Activated CD8-positive, alpha-beta memory T cell treated with anti-CD3 and anti-CD28 coated beads, Interleukin-2, amount 50 U/mL, for 48 hours (primary cell): ENCODE measurements at places on chromosomes 11 and 22.
A peak's percentile ranks its signal among the peaks of the same experiment; 100 is the strongest.

DNA sequence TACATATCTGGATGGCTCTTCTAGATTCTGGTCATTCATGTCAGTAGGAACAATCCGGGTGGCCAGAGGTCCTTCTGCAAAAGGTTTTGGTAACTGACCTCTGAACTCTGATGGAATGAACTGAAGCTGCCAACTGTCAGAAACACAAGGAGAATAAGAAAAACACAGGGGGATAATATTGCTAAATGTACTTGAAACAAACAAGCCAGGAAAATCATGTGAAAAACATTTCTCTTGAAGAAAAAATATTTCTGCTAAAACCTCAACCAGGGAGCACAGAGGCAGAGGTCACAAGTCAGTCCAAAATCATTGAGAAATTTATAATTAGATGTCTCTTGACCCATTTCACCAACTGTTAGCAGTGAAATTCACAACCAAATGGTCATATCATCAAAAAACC, 35.2 kb downstream of the ALG9 start:
- no peak for DNase-seq

- DNase-seq, result no peak
Observed at GRCh38 chr11:33383075-33383919, 126.1 kb downstream of the HIPK3 start.

GRCh38 chr11:77479746-77480352, 6.0 kb upstream of the PAK1 start:
- DNase-seq, result no peak

DNA sequence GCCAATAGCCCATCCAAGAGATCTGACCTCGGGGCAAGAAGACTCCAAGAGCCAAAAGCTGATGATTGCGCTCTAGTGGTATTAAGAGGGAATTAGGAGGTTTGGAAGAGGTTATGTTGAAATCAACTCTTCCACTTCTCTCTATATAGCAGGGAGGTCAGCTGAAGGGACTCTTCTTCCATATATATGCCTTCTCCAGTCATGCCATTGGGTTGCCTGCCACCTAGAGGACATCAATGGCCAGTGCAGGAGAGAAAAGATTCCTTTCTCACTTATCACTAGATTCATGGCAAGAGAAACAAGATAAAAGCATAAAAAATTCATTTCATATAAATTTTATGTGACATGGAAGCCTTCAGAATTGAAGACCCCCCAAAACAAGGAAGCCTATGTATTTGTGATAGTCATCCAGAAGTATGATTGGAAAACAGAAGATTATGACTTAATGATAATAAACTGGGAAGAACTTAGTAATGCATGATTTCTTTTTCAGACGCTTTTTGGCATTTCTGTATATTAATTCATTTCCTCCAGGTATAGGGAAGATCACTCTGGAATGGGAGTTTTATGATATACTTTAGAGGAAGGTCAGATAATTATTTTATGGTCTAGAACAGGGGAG, 435.1 kb upstream of the DDI1 start:
- DNase-seq, result no peak

- no peak for DNase-seq
Observed at GRCh38 chr11:88345949-88346348, 8.4 kb upstream of the CTSC start.

DNA sequence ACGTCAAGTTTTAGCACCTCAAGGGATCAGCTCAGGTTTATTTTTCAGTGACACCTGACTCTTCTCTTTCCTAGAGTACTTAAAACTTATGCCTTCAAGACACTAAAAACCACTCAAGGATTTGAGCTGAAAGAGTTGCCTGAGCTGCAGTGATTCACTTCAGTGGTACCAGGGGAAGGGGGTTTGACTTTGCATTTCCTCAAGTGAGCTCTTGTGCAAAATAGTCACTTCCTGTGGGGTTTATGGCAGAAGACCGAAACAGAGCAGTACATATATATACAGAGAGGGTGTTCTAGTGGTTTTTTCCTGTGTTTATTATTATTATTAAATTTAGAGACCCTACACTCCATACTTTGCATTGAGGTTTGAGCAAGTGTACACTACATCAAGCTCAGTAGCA, 60.7 kb downstream of the DBX1 start:
- no peak for DNase-seq

DNA sequence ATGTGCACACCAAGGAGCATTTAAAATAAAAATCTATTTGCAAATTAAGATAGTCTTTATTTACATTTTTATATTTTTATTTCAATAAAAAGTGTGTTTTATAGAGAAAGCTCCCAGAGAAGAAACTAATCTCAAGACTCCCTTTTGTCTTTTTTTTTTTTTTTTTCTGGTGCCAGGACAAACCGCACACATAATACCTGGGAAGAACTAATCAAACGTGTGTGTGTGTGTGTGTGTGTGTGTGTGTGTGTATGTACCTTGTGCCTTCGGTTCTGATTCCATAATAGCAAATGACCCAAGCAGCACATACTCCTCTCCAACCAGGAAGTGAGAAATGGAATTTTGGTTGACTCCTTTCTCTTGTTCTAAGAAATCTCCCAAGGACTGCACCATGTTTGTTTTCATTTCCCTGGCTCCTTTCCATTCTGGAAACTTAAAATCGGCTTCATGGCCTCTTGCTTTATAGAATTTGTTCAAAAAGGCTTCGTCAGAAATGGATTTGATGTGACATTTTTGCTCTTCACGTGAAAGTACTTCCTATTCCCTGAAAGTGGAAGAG, 65.3 kb downstream of the ST3GAL4 start:
- DNase-seq, result no peak

DNA sequence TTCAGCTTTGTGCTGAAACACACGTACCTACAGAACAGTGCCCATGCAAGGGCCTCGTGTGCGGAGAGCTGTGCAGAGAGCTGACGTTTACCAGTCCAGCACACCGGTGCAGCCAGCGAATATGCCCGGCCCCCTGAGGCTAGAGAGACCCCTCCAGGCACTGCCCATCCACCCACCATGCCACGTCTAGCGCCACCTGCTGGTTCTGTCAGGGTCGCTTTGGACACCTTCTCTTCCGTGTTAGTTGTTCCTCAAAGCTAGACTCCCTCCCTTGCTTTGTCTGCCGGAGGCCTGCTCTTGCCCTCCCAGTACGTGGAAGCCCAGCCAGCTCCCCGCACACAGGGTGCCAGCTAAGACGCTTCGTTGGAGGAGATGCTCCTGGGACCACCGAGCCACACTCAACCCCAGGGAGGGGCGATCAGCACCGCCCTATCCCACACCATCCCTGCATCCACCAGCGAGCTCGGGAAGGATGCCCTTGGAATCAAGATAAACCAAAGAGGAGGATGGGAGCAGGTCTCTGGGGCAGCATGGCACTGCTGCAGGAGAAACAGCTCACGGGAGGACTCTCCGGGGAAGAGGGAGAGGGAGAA, 43.4 kb downstream of the CPT1A start:
- DNase-seq, result peak; percentile 81
